ENCODE measurements at places on chromosomes 2 and 18.

GRCh38 chr2:170252414-170252813 lies 74.5 kb downstream of the MYO3B start:
- DNase-seq = no peak

DNA sequence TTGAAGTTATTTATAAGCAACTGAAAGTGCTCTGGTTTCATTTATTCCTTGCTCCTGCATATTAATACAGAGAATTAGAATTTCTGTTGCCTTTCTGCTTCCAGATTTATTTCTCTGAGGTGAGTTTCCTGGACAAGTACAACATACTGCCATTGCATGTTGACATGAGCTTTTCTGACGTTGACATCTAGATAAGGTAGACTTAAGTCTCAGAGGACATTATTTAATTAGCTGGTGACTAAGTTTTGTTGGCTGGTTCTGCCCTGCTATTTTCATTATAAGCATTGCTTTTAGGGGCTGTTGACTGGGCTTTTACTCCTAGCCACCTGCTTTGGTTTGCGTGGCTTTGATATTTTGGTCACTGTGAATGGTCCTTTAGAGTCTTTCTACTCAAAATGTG lies 282.9 kb upstream of the SPRED2 start:
- no peak for DNase-seq

DNA sequence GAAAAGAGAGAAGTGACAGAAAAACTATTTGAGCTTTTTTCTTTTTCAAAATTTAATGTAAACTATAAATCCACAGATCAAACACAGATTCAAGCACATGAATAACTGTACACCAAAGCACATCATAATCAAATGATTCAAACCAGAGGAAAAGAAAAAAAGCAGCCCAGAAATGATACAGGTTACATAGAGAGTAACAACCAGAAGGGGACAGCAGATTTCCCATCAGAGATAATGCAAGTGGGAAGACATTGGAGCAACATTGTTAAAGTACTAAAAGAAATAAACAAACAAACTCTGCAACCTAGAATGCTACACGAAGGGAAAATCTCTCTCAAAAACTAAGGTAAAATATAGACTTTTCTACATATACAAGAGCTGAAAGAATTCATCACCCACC lies 34.5 kb downstream of the CMPK2 start:
- no peak for DNase-seq

GRCh38 chr2:238963161-238963970 lies 115.5 kb downstream of the TWIST2 start:
- DNase-seq = no peak

DNA sequence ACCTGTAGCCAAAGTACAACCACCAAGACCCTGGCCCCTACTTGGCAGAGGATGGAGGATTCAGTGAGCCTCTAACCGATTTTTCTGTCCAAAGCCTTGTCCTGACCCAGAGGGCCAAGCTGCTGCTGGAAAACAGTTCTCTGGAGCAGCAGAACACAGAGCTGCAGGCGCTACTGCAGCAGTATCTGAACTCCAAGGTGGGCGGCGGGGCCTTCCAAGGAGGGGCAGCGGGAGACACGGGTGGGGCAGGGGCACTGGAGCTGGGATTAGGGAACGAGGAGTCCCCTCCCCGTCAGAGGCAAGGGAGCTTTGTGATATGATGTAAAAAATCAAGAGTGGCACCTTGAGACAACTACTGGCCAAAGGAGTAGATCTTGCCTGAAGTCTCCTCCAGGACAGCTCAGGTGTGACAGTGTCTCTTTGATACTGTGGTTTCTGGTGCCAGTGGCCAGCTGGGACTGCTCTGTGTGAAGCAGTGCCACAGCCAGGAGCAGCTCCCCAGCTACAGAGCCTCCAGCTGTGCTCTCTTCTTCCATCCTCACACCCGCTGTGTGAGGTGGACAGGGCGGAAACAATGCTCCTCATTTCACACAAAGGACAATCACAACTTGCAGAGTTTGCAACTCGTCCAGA lies 22.8 kb downstream of the OTOF start:
- DNase-seq = no peak

DNA sequence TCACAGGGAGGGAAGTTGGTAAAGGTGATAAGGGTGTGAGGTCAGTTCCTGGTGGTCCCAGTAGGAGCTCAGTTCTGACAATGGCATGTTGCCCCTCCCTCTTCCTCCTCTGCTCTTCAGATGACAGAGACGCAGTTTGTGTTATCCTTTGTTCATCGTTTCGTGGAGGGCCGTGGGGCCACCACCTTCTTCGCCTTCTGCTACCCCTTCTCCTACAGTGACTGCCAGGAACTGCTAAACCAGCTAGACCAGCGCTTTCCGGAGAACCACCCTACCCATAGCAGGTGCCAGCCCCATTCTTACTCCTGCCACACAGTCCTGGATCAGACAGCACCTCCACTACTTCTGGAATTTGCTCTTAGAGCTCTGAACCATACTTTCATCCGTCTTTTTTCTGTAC lies 2.3 kb downstream of the AGBL5 start:
- DNase-seq = no peak

DNA sequence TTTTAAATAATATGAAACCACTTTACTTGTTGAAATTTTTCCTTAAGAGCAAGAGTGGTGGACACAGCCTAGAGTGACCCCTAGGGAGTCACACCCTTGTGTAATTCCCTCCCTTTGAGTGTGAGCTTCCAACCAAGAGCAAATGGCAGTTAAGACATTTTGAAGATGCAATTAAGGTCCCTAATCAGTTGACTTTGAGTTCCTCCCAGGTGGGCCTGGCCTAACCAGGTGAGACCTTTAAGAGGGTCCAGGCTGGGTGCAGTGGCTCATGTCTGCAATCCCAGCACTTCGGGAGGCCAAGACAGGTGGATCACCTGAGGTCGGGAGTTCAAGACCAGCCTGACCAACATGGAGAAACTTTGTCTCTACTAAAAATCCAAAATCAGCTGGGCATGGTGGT lies 143.5 kb upstream of the PID1 start:
- DNase-seq = no peak

GRCh38 chr2:219249203-219249980 lies 3.7 kb upstream of the TUBA4B start:
- DNase-seq = peak; percentile 26

DNA sequence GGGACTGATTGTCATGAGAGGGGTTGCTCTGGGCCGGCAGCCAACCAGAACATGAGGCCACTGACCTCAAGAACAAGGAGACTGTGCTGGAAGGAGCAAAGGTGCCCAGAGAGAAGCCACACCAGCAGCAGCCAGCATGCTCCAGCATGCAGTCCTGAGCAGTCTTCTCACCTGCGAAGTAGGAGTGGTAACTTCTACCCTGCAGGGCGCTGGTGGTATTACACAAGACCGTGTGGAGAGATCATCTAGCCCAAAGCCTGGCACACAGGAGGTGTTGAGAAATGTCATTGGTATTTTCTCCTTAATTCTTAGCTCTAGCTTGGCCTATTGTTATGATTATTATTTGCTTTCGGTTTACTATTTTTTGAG lies 132.7 kb downstream of the TSN start:
- DNase-seq = no peak

DNA sequence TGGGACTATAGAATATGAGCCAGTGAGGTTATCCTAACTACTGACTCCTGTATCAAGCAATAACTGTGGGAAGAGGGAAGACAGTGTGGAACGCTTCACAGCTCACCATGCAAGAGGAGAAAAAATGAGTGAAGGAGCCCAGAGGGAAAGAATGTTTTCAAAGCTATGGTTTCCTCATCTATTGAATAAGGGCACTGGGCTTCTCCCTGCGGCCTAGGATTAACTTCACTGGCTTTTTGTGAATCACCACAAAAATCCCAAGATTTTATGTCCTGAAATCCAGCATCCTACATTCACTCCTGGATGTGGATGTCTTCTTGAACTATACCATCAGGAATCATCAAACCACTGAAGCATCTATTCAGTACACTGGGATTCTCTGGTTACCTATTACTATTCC lies 44.5 kb upstream of the SP5 start:
- DNase-seq = no peak

- DNase-seq = no peak
Observed at GRCh38 chr2:150469706-150470274, 17.7 kb downstream of the RND3 start.

DNA sequence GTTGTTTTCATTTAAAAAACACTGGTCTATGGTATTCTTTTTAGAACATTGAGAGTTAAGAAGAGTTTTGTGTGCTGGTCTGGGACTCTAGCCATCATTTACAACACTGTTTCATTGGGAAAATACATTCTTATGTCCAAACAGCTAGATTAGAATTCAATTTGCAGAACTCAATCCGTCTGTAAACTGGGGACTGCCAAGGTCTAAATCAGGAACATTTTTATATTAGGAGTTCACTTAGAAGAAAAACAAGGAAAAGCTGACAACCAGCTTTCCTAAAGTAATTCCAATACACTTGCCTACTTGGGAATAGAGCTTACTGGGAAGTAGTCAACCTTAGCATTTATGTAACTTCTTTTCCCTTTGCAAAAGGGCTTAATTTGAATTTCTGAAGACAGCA lies 91.5 kb upstream of the RNF152 start:
- DNase-seq = no peak
